Hindlimb muscle (tissue), 1 donor: ENCODE measurements at places on chromosomes 3 and 15. TPM values are rescaled to one million over a fixed set of nuclear protein-coding genes. Genes with fewer than 3 reads are reported as not detected.

Gene DUOXA2
- not detected for polyA plus RNA-seq

DNA sequence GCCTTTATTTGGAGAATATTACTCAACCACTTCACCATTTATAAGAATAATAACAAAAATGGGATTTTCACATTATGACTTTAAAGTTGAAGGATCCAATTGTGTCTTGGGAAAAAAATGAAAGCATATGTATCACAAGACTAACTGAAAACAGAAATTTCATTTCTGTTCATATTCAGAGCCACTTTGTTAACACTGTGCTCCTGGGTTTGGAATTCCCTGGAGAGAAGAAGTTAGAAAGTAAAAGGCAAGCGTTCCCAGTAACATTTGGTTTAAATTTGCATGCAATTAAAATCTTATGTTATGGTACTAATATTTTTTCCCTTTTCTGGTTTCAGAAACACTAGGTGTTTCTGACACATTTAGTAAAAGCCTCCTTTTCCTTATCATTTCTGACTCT, 230.8 kb downstream of the RBMS3 start:
- no peak for DNase-seq

DNA sequence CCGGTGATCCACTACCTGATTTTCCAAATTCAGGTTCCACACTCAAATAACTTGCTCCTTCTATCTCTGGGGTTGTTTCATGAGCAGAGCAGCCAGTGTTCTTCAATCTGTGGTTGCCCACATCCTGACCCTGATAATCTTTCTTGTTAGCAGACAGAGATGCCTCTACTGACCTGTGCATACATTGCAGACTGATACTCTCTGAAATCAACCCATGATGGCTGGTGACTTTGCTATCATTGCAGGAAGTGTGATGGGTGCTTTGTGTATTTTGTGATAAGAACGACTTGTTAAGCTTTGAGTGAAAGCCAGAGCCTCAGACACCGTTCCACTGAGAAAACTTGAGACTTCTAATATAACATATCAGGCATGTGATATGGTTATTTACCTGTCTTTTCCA, 39.9 kb downstream of the GATM start:
- no peak for DNase-seq

DNA sequence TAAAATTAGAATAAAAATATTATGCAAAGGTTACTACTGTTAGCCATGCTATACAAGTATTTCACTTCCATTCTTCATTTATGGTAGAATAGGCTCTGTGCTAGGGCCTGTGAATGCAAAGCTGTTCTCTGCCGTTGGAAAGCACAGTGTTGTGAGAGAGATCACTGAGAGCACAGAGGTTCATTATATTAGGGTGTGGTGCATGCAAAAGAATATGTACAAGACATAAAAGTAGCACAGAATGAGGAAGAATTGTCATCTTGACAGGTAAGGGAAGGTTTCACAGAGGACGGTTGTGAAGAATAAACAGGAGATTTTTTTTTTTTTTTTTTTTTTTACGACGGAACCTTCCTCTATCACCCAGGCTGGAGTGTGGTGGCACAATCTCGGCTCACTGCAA, 25.2 kb upstream of the FNDC3B start:
- no peak for DNase-seq

Gene ONECUT1
- polyA plus RNA-seq = not detected

DNA sequence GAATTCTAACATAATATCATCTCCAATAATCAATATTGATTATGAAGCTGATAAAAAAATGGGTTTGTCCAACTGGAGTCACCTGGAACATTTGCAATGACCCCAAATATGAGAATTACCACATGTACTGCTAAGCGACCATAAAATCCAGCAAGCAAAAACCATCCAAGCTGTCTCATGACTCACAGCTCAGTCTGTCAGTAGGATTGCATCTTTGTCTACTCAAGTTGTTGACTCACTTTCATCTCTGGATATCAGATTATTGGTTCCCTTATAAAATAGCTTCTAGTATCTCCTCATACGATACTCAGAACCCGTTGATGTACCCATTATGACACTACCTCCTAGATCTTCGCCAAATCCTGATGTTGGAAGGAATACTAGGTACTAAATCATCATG, 209.8 kb upstream of the ATP11B start:
- DNase-seq = no peak

DNA sequence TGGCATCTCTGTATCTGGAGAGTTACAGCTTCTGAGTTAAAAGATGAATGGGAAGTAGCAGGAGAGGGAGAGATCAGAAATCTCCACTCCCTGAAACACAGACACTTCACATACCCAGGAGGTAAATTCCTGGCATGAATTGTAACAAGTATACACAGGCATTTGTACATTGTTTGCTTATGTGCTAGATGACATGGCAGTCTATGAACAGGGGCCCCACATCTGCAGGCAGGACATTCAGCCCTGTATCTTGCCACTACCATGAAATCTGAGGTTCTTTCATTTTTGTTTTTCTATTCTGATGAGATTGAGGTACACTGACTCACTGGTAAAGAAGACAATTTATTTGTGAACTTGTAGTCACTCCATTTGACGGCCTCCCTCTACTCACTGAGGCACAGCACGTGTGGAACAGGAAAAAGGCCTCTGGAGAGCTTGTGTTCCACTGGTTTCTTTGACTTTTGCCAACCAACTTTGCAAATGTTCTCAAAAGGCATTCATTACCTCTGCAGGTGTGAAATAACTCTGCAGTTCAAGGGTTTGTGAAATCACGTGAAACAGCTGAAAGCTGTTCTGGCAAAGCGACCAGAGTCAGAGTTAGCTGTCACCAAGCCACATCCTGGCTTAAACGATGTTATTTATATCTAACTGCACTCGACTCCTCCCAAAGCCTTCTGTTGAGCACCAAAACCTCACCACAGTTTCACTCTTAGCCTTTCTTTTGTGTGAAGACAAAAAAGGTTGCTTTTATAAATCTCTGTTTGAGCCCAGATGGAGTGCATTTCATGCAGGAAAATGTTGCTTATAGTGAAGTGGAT, 401.3 kb upstream of the CFAP20DC start:
- DNase-seq = no peak

- DNase-seq = no peak
Observed at GRCh38 chr15:60720493-60721256, 241.7 kb upstream of the ICE2 start.

Gene PARP6
- polyA plus RNA-seq = 56.4 TPM

DNA sequence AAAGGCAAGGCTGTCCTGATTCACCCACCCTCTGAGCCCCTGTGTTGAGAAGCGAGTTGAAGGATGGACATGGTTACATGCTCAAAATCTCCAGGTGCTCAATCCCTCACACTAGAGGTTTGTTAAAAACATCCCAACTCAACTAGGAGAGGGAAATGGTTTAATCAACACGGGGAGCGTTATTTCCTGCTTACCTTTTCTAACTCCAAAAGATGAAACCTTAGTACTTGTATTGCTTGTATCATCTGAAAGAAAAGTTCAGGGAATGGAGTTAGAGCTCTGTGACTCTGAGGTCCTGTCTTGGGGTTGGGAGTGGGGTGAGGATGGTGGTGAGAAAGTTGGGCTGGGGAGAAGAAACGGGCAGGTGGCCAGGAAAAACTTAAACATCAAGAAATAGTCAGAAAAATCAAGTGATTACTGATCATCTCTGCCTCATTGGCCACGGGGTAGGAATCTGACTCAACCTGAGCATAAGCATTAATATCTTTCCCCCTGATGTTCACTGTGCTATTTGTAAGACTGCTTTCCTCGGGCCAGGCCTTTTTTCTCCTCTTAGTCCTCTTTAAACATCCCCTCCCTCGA, 5.9 kb downstream of the MEIS2 start:
- DNase-seq = no peak

DNA sequence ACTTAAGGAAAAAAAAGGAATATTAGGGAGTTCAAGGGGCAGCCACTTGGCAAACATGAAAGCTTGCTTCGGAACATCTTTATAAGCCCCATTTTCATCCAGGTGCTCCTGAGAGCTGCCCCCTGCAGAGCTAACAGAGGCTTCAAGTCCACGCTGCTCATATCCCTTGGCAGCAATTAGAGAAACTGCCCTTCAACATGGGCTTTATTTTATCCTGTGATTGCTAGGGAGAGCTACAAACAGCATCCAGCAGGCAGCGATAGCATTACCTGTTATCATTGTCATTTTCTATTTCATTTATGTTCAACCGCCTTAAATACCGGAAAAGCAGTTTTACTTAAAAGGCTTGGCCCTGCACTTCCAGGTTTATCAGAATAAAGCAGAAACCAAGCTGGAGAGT, 68.4 kb upstream of the MCTP2 start:
- no peak for DNase-seq

GRCh38 chr3:188209034-188209433, 55.1 kb downstream of the LPP start:
- no peak for DNase-seq

Gene TRPM1
- polyA plus RNA-seq = not detected

Gene CAND2
- polyA plus RNA-seq = 63.9 TPM

- no peak for DNase-seq
Observed at GRCh38 chr3:150124142-150124541, 153.4 kb upstream of the PFN2 start.

DNA sequence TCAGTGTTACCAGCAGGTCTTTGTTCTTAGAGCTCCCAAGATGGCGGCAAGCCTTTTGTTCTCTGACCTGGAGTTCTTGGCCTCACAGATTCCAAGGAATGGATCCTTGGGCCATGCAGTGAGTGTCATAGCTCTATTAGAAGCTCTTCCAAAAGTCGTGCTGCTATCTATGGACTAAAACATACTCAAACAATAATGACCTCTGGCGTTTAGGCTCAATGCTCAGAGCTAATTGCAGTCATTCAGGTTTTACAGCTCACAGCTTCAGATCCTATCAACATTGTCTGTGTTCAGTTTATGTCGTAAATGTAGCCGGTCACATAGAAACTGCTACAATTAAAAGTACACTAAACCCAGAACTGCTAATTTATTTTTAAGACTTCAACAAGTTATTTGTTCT, 22.2 kb downstream of the CCRL2 start:
- no peak for DNase-seq

DNA sequence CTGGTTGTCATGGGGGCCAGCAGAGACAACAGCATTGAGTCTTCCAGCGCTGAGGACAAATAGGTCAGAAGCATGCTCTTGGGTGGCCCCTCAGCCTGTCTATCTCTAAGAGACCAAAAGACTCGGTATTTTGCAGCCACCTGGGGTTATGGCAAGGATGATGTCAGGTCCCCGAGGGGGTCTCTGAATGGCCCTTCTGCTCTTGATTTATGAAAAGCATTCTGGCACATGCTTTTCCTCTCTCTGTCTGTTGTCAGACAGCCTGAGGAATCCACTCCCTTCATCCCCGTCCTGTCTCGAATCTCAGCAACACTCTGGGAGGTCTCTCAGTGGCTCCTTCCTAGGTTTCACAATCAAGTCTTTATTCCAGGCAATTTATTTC, 156.6 kb upstream of the RGMA start:
- DNase-seq = no peak

Gene A4GNT
- polyA plus RNA-seq = not detected

DNA sequence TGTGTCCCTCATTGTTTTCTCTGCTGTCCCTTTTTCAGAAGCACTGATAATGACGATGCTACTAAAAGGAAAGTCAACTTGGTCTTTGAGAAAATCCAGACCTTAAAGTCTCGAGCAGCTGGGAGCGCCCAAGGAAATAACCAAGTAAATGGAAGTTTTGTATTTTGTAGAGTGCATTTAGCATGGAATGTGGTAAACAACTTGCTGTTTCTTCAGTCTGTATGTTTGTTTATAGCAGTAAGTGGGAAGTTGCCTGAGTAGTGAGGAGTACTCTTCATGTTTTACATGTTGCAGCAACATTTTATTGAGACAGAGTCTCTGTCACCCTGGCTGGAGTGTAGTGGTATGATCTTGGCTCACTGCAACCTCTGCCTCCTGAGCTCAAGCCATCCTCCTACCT, 66.0 kb downstream of the CGNL1 start:
- no peak for DNase-seq

Gene ADGRG7
- polyA plus RNA-seq = not detected

DNA sequence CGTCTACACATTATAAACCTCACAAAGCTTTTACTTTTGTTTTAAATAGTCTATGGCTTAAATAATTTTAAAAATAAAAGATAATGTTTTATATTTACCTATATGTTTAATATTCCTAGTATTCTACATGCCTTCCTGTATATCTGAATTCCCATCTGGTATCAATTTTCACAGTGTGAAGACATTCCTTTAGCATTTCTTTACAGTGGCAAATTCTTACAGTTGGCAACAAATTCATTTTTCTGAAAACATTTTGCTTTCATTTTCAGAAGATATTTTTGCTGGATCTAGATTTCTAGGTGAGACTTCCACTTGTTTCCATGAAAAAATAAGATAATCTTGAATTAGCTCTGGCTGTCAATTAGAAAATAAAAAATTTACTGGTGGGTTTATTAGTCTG, 471.4 kb upstream of the NAALADL2 start:
- DNase-seq = no peak

DNA sequence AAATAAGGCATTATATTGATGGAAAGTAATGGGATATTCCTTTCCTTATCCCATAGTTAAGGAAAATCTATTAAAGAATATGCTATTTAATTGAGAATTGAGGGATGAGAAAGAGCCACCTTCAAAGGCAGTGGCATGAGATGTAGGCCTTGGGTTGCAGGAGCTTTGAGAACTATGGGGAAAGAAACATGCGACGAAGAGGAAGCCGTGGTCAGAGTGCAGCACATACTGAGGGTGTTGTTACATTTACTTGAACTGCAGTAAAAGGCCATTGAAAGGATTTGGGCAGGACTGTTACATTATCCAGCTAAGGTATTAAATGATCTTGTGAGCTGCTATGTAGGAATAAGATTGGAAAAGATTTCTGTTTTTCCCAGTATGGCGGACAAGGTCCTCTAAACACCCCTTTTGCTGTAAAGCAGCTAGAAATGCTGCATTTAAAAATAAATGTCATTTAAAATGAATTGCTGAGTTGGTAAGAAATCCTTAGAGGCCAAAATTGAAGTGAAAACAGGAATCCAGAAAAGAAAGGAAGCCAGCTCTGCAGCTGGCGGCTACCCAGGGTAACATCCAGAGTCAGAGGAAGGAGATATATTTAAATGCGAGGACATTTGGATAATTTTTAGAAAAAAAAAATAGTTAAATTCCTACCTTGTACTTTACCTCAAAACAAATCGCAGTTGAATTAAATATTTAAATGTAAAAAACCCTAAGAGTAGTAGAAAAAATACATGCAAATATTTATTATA, 61.7 kb downstream of the IL1RAP start:
- no peak for DNase-seq

DNA sequence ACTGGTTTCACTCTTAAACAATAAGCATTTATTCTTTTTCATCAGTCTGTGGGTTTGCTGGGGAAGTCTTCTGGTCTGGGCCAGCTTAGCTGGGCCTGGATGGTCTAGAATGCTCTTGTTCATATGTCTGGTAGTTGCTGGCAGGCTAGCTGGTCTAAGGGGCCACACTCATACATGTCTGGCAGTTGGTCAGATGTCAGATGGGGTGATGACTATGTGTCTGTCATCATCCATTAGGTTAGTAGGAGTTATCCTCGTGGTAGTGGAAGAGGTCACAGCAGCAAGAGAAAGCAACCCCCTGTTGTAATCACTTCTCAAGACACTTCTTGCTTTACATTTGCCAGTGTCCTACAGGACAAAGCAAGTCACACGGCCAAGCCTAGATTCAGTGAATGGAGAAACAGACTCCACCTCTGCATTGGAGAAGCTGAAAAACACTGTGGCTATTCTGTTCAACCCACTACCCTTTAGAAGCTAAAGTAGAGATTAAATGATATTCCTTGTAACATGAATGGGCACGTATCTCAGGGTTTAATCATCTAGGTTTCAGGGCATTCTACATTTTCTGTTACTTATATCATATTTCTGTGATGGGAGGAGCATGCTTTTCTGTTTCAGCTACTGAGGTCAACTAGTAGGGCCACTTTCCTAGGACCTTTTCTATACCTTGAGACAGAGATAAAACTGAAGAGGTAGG, 5.5 kb upstream of the ARID3B start:
- DNase-seq = no peak
